K562 (cell line): ENCODE measurements at places on chromosomes 7 and 10.

DNA sequence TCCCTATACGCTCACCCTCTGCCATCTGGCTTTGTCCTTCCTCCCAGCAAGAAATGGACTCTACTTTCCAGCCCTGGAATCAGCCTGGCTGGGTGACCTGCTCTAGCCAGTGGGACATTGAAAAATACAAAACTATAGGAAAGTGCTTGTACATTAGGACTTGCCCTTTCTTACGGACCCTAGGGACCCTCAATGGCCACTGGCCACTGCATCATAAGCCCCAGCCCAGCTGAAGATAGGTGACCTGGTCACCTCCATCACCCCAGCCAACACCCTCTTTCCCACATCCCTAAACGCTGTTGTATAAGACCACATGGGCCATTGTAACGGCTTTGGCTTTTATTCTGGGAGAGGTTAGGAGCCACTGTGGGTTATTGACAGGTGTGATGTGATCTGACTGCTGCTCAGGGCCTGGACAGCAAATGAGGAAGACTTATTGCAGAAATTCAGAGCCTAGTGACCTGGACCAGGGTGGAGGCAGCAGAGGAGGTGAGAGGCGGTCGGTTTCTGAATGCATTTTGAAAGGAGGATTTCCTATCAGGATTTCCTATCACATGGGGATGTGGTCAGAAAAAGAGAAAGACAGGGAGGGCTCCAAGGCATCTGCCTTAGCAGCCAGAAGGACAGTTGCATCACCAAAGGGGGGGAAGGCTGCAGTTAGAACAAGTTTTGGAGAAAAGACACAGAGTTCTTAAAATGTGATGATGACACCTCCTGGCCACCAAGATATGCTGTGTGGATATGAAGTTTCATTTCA is 2.2 kb upstream of the LMBR1 start:
- no peak for DNase-seq

GRCh38 chr7:90250601-90251303 is 5.8 kb downstream of the CFAP69 start:
- DNase-seq = no peak

GRCh38 chr10:5095687-5096086 is 1.5 kb downstream of the AKR1C3 start:
- no peak for DNase-seq

DNA sequence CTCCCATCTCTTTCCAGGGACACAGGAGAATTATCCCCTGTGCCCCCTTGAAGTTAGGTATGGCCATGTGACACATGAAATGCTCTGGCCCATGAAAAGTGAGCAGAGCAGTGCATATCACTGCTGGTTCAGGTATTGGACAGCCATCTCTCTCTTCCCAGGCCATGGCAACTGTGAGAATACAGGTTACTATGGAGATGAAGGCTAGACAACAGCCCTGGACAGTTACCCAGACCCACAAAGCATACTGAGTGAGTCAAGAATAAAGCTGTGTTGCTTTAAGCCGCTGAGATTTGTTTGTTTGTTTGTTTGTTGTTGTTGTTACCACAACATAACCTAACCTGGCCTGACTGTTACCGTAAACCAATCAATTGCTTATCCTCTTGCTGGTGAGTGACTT is 722.3 kb downstream of the KCNMA1 start:
- DNase-seq = no peak

- DNase-seq = no peak
Measured at GRCh38 chr7:14902589-14903067, at the start of gene DGKB. TSS of gene DGKB (minus strand) at chr7:14902751.

GRCh38 chr7:134176037-134176350 is 48.9 kb downstream of the LRGUK start:
- no peak for DNase-seq

DNA sequence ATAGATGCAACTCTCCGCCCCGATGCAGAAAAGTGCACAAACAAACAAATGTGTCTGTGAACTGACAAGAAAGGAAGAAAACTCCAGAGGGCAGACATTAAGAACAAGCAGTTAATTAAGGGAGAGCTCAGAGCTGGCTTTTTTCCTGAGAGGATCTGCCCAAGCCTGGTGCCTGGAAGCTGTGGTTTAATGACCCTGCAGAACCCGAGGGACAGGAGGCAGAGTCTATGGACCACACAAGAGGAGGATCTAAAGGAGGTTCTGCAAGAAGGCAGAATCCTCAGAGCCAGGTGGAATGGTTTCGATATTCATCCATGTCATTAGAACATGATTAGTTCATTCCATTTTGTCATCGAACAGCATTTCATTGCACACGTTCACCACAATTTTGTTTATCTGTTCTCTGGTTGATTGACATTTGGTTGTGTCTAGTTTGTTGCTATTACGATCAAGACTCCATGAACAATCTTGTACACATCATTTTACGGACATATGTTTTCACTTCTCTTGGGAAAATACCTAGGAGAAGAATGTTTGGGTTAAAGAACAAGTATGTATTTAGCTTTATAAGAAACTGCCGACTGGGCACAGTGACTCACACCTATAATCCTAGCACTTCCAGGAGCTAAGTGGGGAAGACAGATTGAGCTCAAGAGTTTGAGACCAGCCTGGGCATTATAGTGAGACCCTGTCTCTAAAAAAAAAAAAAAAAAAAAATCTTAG is 560.2 kb downstream of the CALN1 start:
- no peak for DNase-seq

DNA sequence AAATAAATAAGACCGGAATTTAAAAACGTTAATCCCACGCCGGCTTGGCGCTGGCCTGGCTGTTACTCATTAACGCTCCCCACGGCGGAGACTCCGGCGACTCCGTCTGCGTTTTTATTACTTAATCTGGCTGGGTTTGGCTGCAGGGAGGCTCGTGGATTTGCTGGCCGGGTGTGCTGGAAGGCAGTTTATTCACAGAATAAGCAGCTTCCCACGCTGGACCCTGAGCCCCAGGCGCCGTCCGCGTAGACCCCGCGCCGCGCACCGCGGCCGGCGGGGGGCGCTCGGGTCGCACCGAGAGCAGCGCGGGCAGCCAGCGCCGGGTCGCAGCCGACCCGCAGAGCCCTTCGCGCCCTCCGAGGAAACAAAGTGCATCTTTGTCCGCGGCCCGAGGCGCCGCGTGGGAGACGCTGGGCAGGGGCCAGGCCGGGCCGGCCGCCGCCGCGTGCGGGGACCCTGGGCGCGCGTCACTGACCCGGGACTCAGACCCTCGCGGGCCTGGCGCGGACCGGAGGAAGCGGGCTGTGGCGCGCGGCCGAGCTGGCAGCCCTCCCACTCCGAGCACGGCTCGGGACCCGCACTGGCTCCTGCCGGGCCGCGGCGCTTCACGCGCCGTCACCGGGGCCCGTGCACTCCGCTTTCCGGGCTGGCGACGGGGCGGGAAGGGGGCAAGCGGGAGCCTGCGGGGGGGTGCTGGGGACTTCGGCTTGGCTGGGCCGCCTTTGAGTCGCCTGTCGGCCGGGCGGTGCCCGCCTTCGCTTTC is 587 bp upstream of the GRK5 start:
- DNase-seq = peak; percentile 74

DNA sequence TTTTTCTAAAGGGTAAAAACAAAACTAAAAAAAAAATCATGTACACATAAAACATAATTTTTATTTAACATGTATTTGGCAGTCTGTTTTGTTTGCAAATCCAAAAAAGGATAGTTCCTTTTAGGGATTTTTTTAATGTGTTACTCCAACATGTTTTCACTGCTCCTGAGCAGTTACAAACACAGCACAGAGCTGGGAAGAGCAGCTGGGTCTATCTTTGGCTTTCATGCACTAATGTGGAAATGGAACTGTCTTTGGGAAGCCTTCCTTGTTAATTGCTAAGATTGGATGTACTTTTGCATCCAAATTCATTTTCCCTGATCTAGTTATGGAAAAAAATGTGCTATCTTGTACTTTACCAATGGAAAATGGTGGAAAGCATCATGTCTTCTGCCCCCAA is 1035.1 kb downstream of the CNTNAP2 start:
- DNase-seq = no peak

DNA sequence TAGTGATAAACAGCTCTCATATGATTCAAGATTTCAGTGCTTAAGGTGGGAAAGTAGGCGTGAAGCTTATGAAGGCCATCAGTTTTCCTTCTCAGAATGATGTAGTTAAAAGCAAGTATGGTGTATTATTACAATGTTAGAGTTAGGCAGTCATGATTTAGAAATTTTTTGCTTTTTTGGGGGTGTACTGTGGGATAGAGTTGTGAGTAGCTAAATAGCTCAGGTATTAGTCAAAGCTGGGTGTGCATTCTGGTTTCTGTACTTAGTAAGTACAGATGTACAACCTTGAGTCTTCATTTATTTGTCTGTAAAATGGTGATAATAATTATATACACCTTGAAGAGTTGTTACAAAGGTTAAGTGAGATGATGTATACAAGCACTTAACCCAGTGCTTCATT is 52.2 kb downstream of the R3HCC1L start:
- no peak for DNase-seq

DNA sequence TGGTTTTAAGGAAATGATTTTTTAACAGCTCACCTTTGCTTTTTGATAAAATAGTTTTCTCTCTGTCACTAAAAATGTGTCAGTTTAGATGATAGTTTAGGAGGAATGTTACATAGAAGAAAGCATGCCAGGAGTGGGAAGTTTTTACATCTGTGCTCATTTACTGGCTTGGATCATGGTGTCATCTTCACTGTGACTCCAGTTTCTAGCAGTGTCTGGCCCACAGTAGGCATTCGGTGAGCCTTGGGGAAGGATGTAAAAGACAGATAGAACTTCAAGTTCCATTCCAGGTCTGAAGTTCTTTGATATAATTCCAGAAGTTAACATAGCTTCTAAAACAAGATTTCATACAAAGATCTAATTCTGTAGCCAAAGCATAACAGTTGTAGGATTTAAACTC is 259.2 kb downstream of the BICC1 start:
- no peak for DNase-seq

GRCh38 chr7:27661811-27662489 is 733 bp downstream of the HIBADH start:
- DNase-seq = no peak

DNA sequence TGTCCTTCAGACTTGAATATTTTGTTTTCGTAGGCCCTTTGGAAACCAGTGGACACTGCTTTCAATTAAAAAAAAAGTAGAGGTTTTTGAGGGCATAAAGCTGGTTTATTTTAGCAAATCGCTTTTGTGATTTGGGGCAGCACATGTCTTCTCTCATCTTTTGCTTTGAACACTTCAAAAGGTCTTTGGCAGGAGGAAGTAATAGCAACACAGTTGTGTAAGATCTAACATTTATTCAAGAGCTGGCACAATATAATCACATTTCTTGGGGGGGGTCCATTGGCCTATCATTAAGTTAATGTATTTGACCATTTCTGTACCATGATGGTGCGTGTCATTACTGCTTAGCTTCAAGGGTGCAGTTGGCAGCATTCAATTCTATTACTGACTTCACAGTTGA is 42.4 kb downstream of the DYNC1I1 start:
- no peak for DNase-seq

DNA sequence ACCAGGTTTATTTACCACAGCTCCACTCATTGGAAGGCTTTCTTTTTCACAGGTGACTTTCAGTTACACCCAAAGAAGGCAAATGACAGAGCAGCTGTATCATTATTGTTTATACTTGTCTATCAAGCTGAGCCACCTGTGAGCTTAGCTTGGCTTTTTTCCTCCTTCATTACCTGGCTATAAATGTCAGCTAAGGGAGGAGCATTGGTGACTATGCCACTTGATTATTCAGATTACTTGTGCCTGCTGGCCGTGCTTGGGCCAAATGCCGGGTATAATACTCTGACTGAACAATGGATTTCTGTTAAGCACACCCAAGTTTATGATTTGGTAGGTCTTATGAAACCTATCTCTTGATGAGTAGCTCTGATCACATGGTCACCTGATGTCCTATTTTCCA is 9.9 kb upstream of the GNAT3 start:
- no peak for DNase-seq

GRCh38 chr10:11647676-11648075 is 36.2 kb upstream of the USP6NL start:
- DNase-seq = no peak

- DNase-seq = no peak
Measured at GRCh38 chr10:105963334-105963884, 1201.1 kb downstream of the SORCS1 start.

DNA sequence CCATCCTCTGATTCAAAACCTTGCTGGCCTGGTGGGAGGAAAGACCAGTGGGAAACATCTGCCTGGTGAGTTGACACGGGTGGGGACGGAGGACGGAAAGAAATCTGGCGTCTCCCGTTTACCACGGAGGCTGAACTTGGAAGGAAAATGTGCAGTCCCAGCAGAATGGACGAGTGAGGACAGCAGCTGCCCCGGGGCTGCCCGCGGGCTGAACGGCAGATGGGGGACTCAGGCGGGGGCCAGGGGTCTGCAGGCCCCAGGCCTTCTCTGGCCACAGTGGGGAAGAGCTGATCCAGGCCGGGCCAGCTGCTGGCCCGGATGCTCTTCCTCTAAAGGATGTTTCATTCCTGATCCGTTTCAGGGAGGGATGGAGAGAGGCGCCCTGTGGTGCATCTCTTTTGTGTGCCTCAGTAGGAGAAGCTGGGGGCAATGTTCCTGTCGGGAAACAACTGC is 147.5 kb upstream of the CHST15 start:
- no peak for DNase-seq

GRCh38 chr7:91598791-91599190 is 281.7 kb downstream of the MTERF1 start:
- DNase-seq = no peak

DNA sequence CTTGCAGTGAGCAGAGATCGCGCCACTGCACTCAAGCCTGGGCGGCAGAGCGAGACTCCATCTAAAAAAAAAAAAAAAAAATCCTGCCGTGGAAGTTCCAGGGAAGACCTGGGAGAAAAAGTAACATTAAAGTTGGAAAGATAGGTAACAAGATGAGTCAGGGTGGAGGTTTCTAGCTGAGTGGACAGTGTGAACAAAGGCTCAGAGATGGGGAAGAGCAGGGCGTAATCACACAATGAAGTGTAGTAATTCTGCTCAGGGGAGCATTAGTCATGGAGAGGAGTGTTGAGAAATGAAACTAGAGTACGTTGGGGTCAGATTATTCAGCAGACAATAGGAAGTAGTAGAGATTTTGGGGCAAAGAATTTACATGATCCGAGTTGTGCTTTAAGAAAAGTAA is 21.6 kb upstream of the WASL start:
- no peak for DNase-seq

GRCh38 chr7:97310-97841 is 95.0 kb upstream of the FAM20C start:
- no peak for DNase-seq

GRCh38 chr7:25860275-25861163 is 291.5 kb upstream of the NFE2L3 start:
- no peak for DNase-seq

DNA sequence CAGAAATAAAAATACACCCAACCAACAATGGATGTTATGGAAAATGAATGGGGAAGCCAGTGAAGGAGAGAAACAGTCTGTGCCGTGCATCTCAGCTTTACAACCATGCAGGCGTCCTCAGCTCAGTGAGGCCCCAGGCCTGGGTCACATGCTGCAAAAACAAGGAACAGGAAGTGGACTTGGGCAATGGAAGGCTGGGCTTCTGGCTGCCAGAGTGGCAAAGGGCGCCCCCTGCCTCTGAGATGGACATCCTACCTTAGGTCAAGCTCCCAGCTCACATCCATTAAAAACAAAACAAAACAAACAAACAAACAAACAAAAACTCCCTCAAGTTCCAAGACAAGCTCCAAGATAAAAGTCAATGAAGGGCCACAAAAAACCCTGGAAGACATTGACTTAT is 54.7 kb upstream of the AFAP1L2 start:
- peak; percentile 16 for DNase-seq
